ENCODE measurements at places on chromosomes 13 and 19.
A peak's percentile ranks its signal among the peaks of the same experiment; 100 is the strongest.

DNA sequence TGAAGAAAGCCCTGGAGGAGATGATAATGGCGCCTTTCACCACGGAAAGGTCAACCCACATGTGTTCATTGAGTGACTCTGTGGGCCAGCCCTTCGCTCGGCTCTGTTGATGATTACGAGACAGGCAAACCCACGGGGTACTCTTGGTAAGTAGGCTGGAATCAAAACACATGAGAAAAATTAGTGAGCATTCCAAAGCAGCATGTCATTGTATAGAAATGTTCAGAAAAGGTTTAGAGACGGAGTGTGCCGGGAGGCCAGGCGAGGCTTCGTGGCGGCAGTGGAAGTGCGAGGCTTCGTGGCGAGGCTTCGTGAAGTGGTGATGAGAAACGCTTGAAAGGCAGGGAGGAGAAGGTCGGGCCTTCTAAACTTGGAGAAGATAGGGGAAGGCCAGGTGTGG, 144.3 kb downstream of the ZNF536 start:
- DNase-seq, result peak; percentile 77

DNA sequence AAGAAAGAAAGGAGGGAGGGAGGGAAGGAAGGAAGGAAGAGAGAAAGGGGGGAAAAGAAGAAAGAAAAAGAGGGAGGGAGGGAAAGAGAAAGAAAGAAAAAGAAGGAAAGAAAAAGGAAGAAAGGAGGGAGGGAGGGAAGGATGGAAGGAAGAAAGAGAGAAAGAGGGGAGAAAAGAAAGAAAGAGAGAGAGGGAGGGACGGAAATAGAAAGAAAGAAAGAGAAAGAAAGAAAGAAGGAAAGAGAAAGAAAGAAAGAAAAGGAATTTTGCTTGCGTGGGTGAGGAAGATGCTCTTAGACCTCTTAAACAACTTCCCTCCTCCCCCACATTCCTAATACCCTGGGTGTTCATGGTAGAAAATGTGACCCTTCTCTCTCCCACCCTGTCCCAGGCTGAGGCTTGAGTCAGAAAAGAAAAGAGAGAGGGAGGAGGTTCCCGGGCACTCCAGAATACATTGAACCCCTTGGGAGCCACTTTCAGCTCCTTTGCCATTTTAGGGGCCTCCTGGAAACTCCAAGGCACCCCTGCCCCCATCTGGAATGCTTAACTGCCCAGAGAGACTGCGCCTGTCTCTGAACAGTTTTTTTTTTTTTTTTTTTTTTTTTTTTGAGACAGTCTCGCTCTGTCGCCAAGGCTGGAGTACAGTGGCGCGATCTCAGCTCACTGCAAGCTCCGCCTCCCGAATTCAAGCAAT, 9.2 kb upstream of the KANK3 start:
- DNase-seq, result no peak

- no peak for DNase-seq
Observed at GRCh38 chr13:99661791-99662190, 160.5 kb downstream of the TM9SF2 start.

- DNase-seq, result no peak
Observed at GRCh38 chr19:35123573-35123972, 8.0 kb downstream of the FXYD3 start.

DNA sequence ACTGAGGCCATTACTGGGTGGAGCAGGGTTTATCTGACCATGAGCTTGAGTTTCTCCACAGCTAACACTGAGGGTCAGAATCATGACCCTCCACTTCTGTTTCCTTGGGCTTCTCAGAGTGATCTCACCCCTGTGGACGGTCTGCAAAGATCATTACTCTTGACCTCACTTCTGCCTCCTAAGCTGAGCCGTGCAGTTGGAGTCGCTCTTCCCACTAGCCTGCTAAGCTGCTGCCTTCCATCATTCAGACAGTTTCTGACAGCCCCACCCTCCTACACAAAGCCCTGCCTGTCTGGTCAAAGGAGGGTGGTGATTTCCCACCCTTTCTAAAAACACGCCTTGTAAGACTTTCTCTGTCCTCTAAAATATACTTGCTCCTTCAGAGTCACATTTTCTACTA, 9.3 kb upstream of the FRY start:
- DNase-seq, result no peak

GRCh38 chr13:102704238-102705058, 9.6 kb upstream of the METTL21C start:
- no peak for DNase-seq

- no peak for DNase-seq
Observed at GRCh38 chr13:34164582-34164981, 346.6 kb downstream of the RFC3 start.

- DNase-seq, result no peak
Observed at GRCh38 chr13:88617176-88617575, 946.0 kb downstream of the SLITRK5 start.

DNA sequence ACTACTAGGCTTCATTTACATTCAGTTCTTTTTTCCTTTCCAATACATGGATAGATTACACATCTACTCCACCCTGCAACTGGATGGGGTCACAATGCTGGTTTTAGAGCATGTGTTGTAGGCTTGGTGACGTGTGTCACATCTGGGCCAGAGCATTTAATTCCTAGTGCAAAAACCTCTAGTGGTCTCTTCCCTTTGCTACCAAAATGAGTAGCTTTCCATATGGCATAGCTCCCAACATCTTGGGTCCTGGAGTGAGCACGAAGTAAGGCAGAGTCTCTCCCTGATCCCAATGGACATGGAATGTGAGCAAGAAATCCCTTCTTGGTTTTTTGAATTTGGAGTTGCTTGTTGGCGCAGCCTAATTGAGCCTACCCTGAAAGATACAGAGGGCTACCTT, 51.7 kb downstream of the TNFSF11 start:
- DNase-seq, result no peak

- no peak for DNase-seq
Observed at GRCh38 chr19:4313847-4314490, 9.6 kb downstream of the FSD1 start.

DNA sequence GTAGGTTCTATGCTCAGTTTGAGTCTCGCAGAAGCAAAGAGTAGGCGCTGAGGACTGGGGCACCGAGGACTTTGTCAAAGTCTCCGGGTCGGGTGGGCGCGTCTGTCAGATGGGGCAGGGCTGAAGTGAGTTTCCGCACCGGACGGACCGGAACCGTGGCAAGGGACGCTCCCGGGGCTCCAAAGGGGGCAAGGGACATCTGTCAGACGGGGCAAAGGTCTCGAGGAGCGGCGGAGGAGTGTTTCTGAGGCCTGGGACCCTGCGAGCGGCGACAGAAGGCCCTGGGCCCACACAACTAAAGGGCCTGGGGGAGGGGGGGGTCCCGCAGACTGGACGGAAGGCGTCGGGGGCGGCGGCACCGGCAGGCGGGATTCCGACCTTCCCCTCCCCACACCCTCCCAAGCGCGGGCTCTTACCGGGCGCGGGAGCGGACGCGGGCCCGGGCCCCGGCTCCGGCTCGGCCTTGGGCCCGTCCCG, 13.3 kb upstream of the AKAP8L start:
- no peak for DNase-seq

DNA sequence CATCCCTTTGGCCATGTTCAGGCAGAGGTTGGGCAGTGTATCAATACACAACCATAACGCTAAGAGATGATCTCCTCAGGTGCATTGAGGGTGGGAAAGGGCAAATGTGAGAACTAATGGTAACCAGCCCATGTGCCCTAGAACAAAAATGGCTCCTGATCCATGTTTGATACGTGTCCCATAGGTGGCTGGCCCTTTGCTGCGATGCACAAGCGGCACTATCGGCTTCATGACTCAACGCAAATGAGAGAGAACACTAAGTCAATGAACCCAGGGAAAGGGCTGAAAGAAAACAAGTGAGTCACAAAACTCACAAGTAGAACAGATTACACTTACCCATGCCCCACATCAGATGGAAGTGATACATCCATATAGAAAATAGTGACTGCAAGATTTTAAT, 201.7 kb downstream of the ABCC4 start:
- no peak for DNase-seq

DNA sequence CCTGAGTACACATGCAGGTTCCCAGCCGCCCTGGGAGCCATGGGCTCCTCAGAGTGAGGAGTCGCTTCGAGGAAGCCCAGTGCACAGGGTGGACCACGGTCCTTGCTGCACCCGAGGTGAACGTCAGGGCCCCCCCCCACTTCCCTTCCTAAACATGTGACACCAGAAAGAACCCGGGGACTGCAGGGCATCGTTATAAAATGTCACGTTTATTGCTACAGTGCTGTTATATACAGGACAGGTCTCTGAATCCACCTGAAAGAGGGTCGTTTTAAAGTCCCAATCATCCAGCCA, 3.8 kb upstream of the UQCR11 start:
- no peak for DNase-seq

- no peak for DNase-seq
Observed at GRCh38 chr13:48586591-48587103, 53.8 kb upstream of the RCBTB2 start.

GRCh38 chr19:50876456-50876855, 3.2 kb downstream of the KLK2 start:
- DNase-seq, result no peak

DNA sequence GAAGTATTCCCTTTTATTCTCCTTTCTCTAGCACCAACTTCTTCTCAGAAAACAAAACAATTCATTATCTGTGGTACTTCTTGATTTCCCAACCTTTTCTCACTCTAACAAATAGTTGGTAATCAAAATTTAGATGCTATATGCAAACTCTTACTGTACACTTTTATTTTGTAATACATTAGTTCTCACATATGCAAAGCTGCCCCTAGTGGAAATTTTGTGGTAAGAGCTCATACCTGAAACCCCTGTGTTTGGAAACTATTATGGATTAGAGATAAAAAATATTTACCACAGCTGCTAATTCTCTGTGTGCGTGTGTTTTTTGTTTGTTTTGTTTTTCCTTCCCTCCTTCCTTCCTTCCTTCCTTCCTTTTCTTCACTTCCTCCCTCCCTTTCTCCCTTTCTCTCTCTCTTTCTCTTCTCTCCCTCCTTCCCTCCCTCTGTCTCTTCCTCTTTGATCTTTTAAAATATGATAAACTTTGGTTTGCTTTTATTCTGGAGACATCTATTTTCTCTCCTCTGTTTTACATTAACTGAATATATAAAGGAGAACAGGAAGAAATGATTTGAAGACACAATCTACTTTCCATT, 537.4 kb downstream of the SLITRK6 start:
- no peak for DNase-seq

- DNase-seq, result peak; percentile 13
Observed at GRCh38 chr13:90171649-90172048, 1175.8 kb upstream of the MIR17HG start.

DNA sequence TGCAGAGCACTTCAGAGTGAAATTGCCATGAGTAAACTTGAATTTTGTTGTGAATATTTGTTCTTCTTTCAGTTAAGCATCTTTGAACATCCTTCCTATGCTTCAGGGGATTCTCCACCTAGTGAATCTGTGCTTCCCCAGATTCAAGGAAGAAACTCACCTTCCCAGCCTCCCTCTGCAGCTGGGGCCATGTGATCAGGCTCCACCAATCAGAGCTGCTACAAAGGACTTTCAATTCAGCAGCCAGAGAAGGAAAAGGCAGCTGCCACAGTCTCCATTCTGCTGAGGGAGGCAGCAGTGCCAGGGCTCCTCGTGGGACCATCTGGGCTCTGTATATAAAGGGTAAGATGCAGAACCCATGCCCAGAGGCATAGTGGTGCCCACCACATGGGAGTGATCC, 89.7 kb upstream of the SIAH3 start:
- DNase-seq, result no peak

DNA sequence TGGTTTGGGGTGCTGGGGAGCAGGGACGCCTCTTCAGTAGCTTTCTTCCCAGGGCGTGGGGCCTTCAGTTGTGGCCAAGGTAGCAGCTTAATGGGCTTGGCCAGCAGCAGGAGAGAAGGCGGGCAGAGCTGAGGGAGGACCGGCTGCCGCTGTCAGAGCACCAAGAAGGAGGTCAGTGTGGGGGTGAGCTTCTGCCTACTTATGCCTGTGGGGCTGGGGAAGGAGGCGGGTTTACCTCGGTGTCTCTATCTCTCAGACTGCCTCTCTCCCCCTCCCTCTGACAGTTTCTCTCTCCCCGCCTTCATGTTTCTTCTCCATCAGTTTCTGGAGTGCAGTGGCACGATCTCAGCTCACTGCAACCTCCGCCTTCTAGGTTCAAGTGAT, at the start of gene CAPN12:
CAPN12 (minus strand) TSS at position 177 of the 384 bp plus-strand sequence. CDS start 309 bp downstream, outside the sequence.
- DNase-seq, result no peak

- no peak for DNase-seq
Observed at GRCh38 chr13:112435973-112436372, 59.8 kb downstream of the SPACA7 start.

DNA sequence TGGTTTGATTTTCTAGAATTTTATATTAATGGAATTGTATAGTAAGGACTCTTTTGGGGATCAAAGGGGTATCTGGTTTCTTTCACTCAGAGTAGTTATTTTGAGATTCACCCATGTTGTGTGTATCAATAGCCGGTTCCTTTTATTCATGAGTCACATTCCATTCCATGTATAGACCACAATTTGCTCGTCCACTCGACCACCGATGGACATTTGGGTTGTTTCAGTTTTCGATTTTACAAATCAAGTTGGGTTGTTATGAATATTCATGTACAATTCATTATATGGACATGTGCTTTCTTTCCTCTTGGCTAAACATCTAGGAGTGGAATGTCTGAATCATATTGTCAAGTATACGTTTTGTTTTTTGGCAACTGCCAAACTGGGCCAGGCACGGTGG, 9.6 kb upstream of the EMP3 start:
- no peak for DNase-seq

All from fibroblast of skin of left quadriceps (primary cell).